ENCODE measurements at places on chromosomes 1 and 21.

GRCh38 chr1:239222999-239223398, 163.4 kb upstream of the CHRM3 start:
- no peak for DNase-seq

DNA sequence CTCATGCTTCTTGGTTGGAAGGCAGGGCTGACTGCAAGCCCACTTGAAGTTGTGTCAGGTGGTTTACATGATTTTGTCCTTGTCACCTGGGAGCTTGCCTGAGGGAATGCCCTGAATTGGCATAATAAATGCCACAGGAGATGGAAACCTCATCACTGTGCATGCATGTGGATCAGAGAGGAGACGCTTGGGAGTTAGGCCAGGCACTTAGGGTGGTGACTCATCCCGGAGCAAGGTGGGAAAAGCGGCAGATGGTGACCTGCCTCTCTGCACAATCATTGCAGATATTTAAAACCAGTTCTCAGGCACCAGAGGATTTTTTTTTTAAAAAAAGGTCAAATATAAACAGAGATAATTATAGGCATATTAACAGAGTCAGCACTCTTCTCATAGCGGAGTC, 202.2 kb upstream of the KIAA0040 start:
- DNase-seq = no peak

DNA sequence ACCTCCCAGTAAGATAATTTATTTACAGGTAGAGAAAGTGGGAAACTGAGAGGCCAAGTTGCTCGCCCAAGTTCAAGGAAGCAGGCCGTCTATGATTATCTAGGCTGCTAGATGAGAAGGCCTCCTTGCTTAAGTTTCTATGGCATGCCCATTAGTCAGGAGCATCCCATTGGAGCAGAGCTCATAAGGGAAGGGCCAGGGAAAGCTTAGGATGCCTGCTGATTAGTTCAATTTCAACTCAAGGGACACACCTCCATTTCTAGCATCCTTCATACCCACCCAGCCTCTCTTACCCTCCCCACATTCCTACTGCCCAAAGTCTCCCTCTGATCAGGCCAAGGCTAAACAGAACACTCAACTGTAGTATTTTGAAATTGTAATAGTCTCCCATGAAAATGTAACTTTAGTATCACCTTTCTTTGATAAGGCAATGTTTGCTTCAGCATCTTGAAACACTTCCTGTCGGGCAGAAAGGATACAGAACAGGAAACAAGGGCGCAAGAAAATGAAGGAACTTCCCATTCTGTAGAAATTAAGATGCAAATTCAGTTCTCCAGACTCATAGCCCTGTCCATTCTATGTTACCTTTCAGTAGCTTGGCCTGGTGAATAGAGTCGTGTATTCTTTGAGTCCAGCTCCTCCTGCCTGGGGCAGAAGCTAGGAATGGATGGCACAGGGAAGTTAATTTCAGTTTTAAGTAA, 46.3 kb upstream of the TARBP1 start:
- no peak for DNase-seq

- DNase-seq = no peak
These were observed 123.5 kb downstream of the PTPN14 start for GRCh38 chr1:214427871-214428277.

DNA sequence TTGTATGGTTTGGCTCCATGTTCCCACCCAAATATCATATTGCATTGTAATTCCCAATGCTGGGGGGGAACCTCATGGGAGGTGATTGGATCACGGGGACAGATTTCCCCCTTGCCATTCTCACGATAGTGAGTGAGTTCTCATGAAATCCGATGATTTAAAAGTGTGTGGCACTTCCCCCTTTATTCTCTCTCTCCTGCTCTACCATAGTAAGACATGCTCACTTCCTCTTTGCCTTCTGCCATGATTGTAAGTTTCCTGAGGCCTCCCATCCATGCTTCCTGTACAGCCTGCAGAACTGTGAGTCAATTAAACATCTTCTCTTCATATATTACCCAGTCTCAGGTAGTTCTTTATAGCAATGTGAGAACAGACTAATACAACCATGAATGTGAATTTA, 211.6 kb upstream of the NR5A2 start:
- DNase-seq = no peak

DNA sequence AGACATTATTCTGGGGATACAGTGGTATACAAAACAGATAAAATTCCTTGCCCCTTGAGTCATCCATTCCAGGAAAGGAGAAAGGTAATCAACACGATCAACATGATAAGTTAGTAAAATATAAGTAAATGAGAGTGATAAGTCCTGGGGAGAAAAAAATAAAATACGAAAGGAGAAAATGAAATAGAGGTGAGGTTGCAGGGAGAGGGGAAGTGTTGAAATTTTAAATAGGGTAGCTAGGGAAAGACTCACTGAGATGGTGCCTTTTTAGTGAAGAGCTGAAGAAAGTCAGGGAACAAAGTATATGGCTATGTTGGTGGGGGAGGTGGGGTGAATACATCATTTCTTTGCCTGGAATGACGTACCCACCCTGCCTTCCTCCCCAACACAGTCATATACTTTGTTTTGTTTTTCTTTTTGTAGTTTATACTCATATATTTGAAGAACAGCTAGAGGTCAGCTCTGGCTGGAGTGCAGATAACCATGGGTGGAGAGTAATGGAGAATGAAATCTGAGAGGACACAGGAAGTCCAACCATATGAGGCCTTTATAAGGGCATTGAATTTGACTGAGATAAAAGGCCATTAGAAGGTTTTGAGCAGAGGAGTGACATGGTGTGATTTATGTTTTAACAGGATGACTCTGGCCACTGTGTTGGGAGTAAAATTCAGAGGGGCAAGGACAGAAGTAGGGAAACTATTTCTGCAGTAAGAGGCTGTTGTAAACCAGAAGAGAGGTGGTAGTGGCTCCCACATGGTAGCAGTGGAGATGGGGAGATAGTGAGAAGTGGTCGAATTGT, 54.8 kb downstream of the OSBPL9 start:
- DNase-seq = no peak

GRCh38 chr1:230747127-230747730, at the start of gene CAPN9:
TSS of gene CAPN9 (plus strand) at chr1:230747388. CDS start at chr1:230747497, 109 bp downstream.
- DNase-seq = no peak

DNA sequence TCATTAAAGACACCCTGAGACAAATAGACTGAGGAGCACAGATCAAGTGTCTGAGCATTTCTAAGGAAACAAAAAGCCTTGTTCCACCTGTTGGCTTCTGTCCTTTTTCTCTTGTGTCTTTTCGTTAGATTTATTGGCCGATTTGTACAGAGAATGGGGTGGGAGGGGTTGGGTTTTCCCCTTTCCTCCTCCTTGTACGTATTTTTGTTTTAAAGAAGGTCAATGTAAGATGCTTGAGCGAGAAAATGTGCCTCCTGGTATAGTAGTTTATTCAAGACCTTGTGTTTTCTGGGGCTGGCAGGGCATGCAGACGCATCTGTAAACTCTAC, 1.2 kb downstream of the BCL9 start:
- DNase-seq = no peak

Measured in cortex of kidney (tissue), 1 donor.